ENCODE measurements at places on chromosomes 2 and 18.

DNA sequence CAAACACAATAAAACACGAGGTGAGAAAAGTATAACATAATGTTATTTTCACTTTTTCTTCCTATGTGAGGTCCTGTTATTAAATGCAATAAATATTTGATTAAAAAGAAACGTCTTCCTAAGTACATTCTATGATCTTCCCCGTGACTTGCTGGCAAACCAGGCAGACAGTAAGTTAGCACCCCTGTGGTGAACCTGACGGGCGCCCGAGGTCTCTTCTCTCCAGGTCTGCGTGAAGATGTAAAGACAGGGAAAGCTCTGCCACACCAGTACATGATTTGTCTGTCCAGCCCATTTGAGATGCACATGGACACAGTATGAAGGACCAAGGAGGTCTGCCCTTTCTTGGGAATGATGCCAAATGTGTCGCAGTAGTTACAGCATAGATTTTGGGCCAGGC is 57.6 kb downstream of the PTH2R start:
- no peak for DNase-seq

GRCh38 chr2:210617732-210618330 is 61.4 kb downstream of the CPS1 start:
- DNase-seq, result no peak

GRCh38 chr2:177161741-177162460 is 50.7 kb upstream of the HNRNPA3 start:
- DNase-seq, result no peak

DNA sequence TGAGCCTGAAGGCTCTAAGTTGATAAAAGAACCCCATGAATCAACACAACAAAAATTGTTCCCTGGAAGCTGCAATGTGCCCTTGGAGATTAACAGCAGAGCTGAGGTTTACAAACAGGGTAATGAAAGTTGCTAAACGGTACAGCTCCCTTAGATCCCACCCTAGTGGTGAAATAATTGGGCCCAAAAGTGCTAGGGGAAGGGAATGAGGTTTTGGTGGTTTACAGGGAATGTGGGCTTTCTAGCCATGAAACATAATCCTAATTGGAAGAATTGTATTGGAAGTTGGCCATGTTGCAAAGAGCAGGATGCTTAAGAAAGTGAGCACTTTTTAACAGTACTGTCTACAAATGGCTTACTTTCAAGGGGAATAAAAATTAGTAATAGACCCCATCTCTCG is 180.2 kb upstream of the SMIM21 start:
- no peak for DNase-seq

DNA sequence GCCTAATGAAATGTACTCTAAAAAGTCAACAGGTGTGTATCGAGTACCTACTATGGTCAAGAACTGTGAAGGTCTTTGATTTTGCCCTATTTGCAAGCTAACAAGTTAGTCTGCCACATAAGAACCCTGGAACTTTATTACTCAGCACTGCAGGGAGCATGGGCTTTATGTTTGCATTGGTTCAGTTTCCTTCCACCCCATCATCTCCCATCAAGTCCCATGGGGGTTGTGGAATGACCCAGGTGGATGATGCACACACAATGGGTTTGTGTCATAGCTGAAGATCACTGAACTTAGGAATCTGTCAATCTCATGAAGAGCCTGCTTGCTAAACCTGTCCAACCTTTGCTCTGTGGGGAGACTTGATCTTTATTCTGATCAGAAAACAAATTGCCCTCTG is 265.5 kb downstream of the RPRM start:
- no peak for DNase-seq

GRCh38 chr18:45186832-45187231 is 428.4 kb upstream of the SLC14A2 start:
- DNase-seq, result no peak

- no peak for DNase-seq
These were observed 87.2 kb upstream of the ATP8B1 start for GRCh38 chr18:57890266-57890665.

DNA sequence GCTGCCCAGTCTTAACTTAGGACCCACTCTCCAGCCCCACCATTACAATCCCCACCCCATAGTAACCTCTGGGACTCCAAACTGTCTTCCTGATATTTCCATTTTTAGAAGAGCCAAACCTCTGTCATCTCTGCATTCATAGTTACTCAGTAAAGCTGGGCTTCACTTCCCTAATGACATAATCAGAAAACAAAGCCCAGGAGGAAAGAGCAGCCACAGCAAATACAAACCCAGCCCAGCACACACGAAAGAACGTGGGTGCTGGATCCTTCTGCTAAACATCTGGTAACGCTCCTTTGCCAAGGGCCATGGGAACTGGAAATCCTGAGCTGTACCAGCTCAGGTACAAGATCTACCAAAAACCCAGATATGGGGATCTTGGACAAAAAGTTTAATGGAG is 36.8 kb upstream of the RIOK3 start:
- DNase-seq, result no peak

DNA sequence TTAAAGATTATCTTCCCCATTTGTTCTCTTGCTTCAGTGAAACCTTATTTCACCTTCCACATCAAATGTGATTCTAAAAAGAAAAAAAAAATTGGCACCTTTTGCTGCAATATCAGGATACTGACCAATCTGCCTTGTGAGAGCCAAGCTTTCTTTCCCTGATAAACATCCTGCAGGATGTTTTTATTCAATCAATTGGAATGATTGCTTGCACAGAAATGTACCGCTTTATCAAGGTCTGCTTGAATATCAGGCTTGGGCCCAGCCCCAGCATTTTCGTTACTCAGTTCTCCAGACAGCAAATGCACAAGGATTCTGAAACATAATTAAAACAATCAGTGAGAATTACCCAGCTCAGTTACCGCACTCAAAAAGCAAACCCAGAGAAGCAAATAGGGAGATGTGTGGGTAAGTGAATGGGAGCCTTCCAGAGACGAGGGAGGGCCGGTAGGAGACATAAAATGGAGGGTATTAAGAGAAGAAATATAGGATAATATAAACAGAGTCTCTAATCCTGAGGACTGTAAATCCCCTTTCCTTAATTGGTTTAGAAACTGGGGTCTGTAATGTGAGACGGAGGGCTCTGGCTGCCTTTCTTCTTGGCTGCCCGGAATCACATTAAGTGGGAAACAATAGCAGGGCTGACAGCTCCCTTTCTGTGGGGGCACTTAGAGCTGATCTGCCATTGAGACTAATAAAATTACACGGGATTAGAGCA is 291.8 kb downstream of the ICOS start:
- DNase-seq, result no peak

Data from hypothalamus (tissue), 51 donors.